GM12878 (cell line): ENCODE measurements at places on chromosomes 1 and 21. TPM values are rescaled to one million over a fixed set of nuclear protein-coding genes. Genes with fewer than 3 reads are reported as not detected.

DNA sequence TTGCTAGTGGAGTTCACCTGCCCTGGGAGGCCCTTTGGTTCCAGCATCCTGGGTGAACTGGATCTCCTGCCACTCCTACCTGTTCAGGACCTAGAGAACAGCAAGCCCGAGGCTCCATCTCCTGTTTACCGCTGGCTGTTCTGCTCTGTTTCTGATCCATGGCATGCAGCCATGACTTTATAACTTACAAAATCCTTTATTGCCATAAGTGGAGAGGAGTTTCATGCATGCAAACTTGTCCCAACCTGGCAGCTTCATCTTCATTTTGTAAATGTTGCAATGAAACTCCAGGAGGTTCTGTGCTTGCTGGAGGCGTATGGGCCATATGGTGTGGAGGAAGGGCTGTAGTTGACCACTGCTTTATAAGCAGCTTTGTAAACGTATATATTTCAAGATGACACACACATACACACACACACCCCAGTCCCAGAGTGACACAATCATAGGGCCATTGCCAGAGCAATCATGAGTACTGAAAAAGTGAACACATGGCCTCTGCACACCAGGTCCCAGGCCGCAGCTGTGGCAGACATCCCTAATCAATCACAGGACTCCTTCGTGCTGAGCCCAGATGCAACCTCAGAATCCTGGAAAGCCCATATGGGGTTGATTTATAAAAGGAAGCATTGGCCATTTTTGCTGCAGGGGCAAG lies 69.0 kb downstream of the UBIAD1 start:
- H3K27ac ChIP-seq, result no peak overlapping the region
- no peak overlapping the region for H3K4me3 ChIP-seq
- DNase-seq, result no peak

DNA sequence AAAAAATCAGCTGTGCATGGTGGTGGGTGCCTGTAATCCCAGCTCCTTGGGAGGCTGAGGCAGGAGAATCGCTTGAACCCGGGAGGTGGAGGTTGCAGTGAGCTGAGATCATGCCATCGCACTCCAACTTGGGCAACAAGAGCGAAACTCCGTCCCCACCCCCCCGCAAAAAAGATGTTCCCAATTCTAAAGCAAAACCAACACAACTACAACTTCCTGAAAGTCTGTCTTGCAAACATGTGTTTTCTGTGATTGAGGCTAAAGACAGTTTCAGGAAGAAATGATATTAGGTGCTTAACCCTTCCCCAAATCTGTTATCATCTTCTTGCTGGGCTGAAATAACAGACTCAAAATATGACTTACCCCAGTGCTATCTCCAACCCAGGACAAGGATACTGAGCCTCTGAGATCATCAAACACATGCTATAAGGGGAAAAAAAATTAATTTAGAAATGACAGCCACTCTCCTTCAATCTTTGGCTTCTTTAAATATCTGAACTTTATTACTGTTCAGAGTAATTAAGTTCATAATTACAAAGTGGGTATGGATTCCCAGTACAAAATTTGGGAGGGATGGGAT lies 28.5 kb downstream of the SORT1 start:
- no peak for DNase-seq

Gene DSCAM
- polyA plus RNA-seq, result not detected in 2 replicates

DNA sequence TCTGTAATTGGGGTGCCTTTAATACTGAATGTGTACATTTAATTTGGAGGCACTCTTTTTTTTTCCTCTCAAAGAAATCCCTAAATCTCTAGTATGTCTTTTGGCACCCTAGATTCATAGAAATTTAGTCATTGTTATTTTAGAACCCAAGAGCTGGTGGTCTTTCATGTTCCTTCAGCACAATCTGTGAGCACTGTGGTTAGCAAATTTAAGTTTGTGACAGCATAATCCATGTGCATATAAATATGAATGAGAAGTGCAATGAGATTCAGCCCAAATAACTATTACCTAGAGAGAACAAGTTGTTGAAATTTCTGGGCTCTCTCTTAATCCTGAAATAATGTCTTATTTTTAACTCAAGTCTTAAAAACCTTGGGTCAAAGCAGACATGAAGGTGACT lies 4.5 kb downstream of the PPP1R8 start:
- 0 out of 2 replicates have a peak overlapping the region, but pooled peaks have one; percentile 24 for H3K4me3 ChIP-seq
- no peak overlapping the region for H3K27ac ChIP-seq
- H3K36me3 ChIP-seq, result peaks cover 17% of the 10 kb centered on the region
- H3K27me3 ChIP-seq, result no peaks in the 10 kb centered on the region
- DNase-seq, result no peak

GRCh38 chr21:18373606-18374005 lies 30.0 kb downstream of the TMPRSS15 start:
- no peak overlapping the region for H3K27ac ChIP-seq
- no peak overlapping the region for H3K4me3 ChIP-seq
- DNase-seq, result no peak
- no peaks in the 10 kb centered on the region for H3K4me1 ChIP-seq
- no peaks in the 10 kb centered on the region for H3K36me3 ChIP-seq

DNA sequence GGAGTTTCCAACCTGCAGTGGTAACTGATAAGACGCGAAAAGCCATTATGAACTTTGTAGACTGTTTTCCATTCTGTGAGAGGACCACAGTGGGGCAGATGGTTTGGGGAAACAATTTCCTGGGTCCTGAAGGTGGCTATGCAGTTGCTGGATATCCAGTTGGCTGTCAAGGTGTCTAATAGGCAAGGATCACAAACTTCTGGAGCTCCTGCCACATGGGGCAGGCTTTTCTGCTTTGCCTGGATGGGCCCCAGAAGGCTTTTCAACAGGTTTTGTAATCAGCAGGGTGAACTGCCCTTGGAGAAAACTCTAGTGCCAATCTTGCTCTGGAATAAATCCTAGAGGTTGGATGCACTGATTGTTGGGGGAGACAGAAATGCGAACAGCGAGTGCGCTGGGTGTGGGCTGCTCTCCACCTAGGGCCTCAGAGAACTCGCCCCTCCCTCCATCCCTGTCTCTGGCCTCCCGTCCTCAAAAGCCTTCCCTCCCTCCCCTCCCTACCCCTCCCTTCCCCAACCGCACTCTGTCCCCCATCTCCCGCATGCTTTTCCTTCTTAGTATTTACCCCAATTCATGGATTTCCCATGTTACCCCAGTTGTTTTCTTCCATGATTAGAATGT lies 210.3 kb upstream of the USP24 start:
- no peak for DNase-seq
- H3K36me3 ChIP-seq, result no peaks in the 10 kb centered on the region
- no peaks in the 10 kb centered on the region for H3K4me1 ChIP-seq
- H3K27ac ChIP-seq, result no peak overlapping the region

DNA sequence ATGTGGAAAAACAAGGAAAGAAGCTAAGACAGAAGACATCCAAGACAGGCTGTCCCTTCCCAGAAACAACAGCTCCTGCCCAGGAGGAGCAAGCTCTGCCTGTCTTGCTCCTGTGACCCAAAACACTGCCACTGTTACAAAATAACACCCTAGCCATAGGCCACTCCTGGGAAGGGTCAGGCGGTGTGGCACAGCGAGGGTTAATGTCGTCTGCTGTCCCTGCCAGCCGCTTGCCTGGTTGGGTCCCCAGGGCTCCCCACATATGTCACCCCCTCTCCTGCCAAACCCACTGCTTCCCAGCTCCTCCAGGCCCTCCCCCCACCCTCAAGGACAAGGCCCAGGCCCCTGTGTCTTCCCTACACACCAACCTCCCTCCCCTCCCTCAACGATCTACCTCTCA lies 3.9 kb upstream of the NHLH1 start:
- H3K27ac ChIP-seq, result no peak overlapping the region
- no peak overlapping the region for H3K4me3 ChIP-seq
- H3K27me3 ChIP-seq, result no peaks in the 10 kb centered on the region
- DNase-seq, result no peak

Gene NES
- polyA plus RNA-seq, result 0.03 TPM in 2 replicates

DNA sequence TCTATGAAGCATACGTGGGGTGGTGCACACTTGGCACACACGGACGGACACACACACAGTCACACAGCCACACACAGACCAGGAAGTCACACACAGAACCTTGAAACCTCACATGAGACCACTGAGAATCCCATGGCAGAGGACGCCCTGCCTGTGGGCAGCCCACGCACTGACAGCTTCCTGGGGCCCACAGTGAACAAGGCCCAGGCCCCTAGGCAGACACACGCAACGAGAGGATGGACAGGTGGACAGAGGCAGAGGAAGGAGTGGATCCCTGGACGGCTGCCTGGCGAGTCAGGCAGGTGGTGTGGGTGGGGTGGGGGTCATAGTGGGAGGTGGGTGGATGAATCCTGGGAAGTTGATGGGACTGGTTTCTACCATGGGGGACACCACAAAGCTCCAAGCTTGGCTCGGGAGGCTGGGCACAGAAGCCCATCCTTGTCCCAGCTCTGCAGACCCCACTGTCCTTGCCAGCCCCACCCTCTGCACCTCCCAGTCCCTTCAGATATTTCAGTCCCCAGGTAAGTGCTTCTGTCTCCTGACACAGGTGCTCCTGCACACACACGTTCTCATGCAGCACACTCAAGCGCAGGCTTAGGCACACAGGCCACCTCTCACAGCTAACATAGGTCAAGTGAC lies 49.1 kb downstream of the WNT9A start:
- no peak overlapping the region for H3K27ac ChIP-seq
- no peaks in the 10 kb centered on the region for H3K4me1 ChIP-seq
- no peaks in the 10 kb centered on the region for H3K27me3 ChIP-seq
- no peaks in the 10 kb centered on the region for H3K36me3 ChIP-seq
- H3K4me3 ChIP-seq, result no peak overlapping the region

Gene CFHR3
- not detected in 2 replicates for polyA plus RNA-seq

GRCh38 chr1:164608651-164609057 lies 49.7 kb downstream of the PBX1 start:
- no peaks in the 10 kb centered on the region for H3K27me3 ChIP-seq
- no peak overlapping the region for H3K27ac ChIP-seq
- H3K4me1 ChIP-seq, result no peaks in the 10 kb centered on the region

Gene ELOA
- 63.6 TPM in 2 replicates for polyA plus RNA-seq

DNA sequence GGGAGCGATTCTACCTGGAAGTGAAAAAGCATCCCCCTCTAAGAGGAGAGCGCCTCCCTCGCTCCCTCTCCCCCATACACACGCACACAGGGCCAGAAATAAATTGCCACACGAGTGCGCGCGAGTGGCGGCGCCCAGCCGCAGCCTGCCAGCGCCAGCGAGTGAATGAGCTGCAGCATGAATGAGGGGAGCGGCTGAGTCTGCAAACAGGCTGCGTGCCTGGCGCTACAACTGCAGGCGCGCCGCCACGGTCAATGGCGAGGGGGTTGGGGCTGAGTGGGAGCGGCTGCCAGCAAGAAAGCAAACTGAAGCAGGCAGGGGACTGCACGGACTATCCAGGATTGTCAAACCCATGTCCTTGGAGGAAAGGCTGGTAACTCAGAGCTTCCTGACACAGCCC lies 2.2 kb downstream of the CAMK1G start:
- H3K27ac ChIP-seq, result no peak overlapping the region
- H3K27me3 ChIP-seq, result peaks cover 12% of the 10 kb centered on the region
- DNase-seq, result no peak
- H3K36me3 ChIP-seq, result no peaks in the 10 kb centered on the region

- H3K4me1 ChIP-seq, result no peaks in the 10 kb centered on the region
- no peak for DNase-seq
- H3K27ac ChIP-seq, result no peak overlapping the region
- no peaks in the 10 kb centered on the region for H3K27me3 ChIP-seq
- no peak overlapping the region for H3K4me3 ChIP-seq
These were observed 85.9 kb downstream of the KCNJ15 start for GRCh38 chr21:38342739-38343138.

DNA sequence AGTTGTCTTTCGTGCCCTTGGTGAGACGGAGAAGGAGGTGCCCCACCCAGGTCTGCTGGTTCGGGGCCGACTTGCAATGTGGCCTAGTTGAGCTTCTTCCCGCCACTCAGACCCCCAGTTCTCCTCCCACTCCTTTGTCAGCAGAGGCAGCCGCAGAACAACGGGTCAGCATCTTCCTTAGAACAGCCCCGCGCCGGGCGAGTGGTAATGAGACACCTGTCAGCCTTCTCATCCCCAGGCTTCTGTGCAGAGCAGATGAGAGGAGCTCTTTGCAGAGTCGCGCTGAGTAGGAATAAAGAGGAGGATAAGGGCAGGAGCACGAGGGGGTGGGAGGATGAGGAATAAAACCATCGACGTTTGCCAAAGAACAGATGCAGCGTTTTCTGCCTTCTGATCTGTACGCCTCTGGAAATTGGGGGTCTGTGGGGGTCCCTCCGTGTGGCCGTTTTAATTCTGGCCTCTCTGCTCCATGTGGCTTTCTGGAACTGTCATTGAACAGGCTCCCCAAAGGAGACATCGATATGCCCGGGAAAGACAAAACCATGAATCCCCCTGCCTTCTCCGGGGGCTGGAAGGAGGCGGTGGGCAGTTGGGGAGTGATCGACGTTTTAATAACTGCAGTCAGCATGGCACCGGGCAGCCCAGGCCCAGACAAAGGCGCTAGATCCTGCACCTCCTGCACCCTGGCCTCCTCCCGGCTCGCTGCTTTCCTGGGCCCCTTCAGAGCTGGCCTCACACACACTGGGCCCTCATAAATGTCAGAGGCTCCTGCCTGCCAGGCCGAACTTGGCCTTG lies 27.5 kb upstream of the IGSF21 start:
- H3K27me3 ChIP-seq, result no peaks in the 10 kb centered on the region; the same call in 1 of the 2 replicates
- no peak overlapping the region for H3K4me3 ChIP-seq
- no peak overlapping the region for H3K27ac ChIP-seq
- no peaks in the 10 kb centered on the region for H3K4me1 ChIP-seq

- H3K27me3 ChIP-seq, result no peaks in the 10 kb centered on the region
- peak; percentile 33 for DNase-seq
- no peak overlapping the region for H3K27ac ChIP-seq
- no peak overlapping the region for H3K4me3 ChIP-seq
- no peaks in the 10 kb centered on the region for H3K36me3 ChIP-seq
These were observed 46.0 kb downstream of the GRHL3 start for GRCh38 chr1:24364975-24365678.

- H3K27ac ChIP-seq, result no peak overlapping the region
These were observed 56.3 kb downstream of the ZP4 start for GRCh38 chr1:237834461-237834860.

GRCh38 chr1:118998171-118998570 lies 10.0 kb upstream of the TBX15 start:
- H3K4me3 ChIP-seq, result no peak overlapping the region
- H3K27ac ChIP-seq, result no peak overlapping the region
- DNase-seq, result no peak
- H3K4me1 ChIP-seq, result no peaks in the 10 kb centered on the region; the same call in 1 of the 2 replicates

Gene TRIM67
- not detected in 2 replicates for polyA plus RNA-seq

DNA sequence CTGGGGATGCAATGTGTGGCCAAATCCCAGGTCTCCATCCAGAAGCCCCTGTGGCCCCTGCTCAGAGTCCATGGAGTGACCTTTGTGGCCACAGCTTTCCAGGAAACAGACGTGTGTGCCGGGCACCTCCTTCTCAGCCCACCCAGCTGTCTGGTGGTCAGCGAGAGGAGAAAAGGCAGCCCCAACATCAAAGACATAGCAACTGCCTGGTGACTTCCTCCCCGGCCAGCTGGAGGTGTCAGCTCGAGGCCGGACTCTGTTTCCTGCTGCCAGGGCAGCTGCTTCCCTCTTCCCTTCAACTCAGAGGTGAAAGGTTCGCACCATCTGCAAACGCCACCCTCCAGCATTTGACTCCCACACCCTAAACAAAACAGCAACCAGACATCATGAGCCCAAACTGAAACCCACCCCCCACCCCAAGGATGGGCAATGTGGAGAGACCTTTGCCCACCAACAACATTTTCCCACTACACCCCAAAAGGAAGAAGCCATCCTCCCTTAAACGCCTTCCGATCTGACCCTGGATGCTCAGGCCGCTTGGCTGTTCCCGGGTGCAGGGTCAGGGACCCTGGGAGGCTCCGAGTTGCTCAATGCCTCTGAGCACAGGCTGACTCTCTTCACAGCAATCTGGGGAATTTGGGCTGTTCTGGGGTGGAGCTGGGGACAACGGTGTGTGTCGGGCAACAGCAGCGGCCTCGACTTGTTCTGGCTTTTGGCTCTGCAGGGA lies 162.3 kb downstream of the PSMG1 start:
- H3K36me3 ChIP-seq, result no peaks in the 10 kb centered on the region
- H3K4me3 ChIP-seq, result no peak overlapping the region
- no peak overlapping the region for H3K27ac ChIP-seq
- no peak for DNase-seq
